Right lobe of liver (tissue), 6 donors: ENCODE measurements at places on chromosomes 3 and 15. TPM values are rescaled to one million over a fixed set of nuclear protein-coding genes. Genes with fewer than 3 reads are reported as not detected.

The C3orf80 gene
- total RNA-seq: 0.84 TPM

The GPR149 gene
- total RNA-seq: not detected

The GUCA1C gene
- not detected for total RNA-seq

The ASB14 gene
- not detected for total RNA-seq

The ALPK3 gene
- 5.8 TPM for total RNA-seq

The GAP43 gene
- not detected for total RNA-seq

The CAV3 gene
- not detected for total RNA-seq

The REC114 gene
- not detected for total RNA-seq

The LRRC34 gene
- total RNA-seq: 0.63 TPM

The AHSG gene
- 1,905 TPM for total RNA-seq

The SH2D7 gene
- not detected for total RNA-seq

The SLC28A1 gene
- 38.4 TPM for total RNA-seq
